Fibroblast of skin of left quadriceps (primary cell): ENCODE measurements at places on chromosomes 11 and 22.

GRCh38 chr22:39600491-39601179 is 30.1 kb downstream of the CACNA1I start:
- DNase-seq: no peak

DNA sequence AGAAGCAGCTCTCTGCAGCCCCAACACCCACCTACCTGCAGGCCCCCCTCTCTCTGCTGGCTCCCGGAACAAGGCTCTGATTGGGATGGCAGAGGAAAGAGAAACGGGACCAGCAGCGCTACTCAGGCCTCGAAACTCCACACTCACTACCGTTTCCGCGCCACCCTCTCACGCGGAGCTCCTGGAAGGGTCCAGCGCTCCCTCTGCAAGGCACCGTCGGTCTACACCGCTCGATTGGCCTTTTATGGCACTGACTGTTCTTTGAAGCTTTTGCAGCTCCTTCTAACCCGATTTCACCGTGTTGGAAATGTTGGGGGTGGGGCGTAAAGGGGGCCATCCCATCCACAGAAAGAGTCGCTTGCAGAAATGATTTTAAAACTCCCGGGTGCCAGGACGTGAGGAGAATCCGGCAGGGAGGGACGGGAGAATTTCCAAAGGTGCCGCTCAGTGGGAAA is 323 bp upstream of the PANX1 start:
- no peak for DNase-seq

DNA sequence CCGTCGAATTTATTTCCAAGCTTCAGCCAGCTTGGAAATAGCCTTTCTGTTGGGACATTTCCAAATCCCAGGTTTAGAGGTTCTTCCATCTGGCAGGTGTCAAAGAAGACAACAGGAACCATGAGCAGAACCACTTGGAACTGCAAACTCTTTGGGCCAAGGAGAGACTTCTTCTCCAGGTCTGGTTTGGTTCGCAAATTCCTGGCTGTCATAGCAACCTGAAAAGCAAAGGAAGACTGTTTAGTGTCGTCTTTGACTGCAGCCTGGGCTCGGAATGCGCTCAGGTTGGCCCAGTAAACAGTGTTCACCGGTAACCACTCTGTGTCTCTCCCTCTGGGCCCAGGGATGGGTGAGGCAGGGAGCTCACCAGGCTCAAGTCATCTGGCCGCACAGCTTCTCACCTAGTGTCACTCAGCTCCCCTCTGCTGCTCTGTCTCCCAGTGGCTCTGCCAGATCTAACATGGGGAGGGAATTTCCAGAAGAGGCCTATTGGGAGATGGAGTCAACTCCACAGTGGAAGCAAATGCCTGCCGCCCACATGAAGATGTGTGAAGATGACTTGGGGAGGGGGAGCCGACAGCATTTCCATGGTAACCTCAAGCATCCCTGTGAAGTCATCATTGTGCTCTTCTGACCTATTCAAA is 11.9 kb upstream of the CLMP start:
- DNase-seq: no peak

- DNase-seq: peak; percentile 43
Observed at GRCh38 chr11:57432714-57433163, 5.8 kb upstream of the SLC43A3 start.

- no peak for DNase-seq
Observed at GRCh38 chr22:28795932-28796856, 4.2 kb downstream of the XBP1 start.

DNA sequence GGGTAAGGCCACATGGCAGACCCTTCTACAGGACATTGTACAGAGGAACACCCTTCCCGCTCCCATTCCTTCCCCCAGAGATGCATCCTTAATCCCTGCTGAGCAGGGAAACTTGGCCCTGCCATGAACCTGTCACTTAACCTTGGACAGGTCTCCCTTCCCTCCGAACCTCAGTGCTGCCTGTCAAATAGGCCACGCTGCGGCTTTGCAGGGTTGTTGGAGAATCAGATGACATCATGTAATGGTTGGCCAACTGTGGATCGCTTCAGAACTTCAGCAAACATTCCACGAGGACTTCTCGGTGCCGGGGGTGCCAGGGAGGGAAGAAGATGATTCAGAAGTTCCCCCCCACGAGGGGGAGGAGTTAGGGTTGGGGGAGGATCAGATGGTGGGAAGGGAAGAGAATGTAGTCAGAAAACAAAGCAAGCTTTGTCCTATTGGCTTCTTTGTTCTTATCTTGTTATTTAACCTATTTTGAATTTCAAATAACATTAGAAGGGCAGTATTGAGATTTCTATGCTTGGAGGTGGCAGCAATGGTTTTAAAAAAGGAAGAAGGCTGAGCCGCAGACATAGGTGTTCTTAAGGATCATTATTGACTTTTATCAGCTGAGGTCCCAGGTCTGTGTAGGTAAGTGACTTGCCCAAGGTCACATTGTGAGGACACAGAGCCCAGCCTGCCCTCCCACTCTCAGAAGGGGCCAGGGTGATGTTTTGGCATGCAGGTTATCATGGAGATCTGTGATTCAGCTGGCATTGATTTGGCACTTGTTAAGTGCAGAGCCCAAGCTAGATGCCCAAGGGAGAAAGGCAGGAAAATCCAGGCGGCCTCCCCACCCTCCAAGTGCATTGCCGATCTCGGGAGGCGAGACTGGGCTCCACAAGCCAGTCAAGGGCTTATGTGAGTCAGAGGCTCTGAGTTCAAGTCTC is 3.1 kb downstream of the CDC42EP1 start:
- peak; percentile 71 for DNase-seq

DNA sequence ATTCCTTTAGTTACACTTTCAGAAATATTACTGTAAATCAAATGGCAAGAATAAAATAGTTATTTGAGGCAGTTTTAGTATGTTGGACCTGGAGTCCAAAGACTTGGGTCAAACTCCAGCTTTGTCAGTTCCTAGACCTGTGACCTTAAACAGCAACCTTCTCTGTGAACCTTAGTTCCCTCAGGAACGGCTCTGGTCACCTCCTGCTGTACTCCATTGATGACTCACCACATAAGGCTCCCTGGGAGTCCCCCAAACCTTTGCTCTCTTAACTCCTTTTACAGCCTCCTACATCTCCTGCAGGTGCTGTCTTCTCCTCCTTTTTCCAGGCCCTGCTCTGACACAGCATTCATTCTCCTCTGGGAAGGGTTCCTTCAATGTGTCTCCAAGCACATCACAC is 29.1 kb downstream of the LIMK2 start:
- DNase-seq: no peak

DNA sequence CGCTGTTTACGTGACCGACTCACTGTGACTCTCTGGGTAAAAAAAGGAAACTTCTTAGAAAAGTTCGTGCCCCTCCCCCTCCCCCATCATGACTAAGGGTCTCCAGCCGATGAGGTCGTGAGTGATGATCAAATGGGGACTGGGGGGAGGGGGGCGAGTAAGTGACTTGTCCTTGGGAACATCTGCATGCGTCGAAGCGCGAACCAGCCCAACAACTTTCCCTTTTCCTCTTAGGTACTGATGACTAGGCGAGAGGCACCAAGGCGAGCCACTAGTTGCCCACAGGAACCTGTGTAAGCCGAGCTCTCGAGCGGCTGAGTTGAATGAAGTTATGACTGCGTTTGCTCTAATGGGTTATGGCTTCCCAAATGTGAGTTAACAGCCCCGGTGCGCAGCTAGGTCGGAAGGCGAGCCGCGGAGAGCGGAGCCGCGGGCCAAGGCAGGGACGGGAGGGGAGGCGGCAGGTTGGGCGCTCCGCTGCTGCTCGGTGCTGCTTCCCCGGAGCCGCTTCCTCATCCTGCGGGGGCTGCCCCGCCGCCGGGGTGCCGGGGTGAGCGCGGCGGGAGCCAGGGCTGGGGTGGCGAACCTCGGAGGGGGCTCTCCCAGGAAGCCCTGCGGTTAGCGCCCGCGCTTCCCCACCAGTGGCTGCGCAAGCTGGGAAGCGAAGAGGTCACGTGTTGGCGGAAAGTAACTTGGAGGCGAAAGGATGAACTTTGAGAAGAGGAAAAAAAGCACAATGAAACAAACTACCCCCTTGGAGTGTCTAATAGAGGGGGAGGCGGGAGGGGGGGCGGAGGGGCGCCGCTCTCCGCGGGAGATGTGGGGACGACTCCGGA is 22.1 kb upstream of the BDNF start:
- DNase-seq: peak; percentile 38

DNA sequence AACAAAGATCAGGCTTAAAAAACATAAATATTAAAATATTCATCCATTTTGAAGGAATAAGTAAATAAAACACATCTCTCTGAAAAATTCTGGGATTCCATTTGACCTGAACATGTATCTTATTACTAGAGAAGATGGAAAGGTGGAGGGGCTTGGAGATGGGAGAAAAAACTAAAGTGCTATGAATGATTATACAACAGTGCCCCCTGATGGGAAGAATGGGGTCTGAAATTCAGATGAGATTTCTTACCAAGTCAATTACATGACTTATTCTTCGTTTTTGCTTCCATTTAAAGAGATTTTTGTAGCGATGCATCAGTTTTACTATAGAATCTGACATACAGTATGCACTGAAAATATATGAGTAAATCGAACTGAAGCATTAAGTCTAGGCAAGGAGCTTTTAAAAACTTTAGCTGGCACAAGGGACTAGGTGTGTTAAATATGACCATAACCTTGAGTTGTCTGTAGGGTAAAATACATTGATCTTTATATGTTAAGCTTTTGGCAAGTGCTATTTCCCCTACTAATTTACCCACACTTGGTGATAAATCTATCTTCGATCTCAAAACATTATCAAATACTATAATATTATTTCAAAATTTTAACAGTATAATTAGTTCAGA is 718.8 kb downstream of the CNTN5 start:
- peak; percentile 7 for DNase-seq

DNA sequence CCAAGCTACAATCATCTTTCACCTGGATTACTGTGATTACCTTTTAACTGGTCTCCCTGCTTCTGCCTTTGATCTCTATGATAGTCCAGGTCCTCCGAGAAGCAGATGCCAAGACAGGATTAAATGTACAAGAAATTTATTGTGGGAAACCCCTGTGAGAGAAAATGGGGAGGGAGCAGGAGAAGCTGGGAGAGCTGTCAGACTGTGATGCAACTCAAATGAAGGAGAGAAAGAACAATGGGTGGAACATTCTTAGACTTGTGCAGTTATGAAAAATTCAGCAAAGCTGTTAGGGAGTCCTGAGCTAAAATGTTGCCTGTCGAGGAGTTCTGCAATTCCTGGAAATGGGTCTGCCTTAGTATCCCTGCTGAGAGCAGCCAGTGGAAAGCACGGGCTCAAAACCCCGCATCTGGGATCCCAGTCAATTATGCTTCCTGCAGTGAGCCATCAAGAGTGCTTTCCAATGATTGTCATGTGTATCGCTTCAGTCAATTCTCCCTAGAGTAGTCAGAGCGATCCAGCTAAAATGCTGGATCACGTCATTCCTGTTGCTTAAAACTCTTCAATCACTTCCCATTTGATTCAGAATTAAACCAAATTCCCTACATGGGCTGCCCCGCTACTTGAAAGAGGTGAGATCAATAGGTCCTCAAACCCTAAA is 16.5 kb upstream of the CSTF3 start:
- DNase-seq: no peak

GRCh38 chr11:19873730-19874129 is 161.1 kb downstream of the NAV2 start:
- no peak for DNase-seq

DNA sequence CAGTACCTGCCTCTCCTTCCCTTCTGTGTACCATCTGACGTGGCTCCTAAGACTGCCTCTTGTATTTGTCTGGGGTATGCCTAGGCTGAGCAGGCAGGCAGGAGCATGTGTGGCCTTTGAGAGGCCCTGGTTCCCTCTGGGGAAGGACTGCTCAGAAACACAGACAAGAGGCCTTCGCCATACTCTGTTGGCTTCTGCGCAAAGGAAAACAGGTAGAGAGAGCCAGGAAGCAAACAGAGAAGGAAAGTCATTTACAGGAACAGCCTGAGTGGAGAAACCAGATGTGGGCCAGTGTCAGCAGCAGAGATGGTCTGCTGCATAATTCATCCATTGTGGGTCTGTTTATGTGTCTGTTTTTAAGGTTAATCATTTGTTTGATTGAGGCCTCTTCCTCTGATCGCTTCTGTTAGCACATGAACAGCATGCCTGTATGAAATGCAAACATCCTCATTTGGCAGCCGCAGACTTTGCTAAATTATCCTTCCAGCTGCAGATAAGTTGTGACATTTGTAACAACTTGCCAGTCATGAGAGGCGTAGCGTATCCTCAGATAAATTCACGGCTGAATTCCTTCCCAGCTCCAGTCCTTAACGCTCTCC is 119.4 kb downstream of the GALNT18 start:
- no peak for DNase-seq

GRCh38 chr11:74418509-74418895 is 20.3 kb upstream of the PGM2L1 start:
- peak; percentile 44 for DNase-seq

- no peak for DNase-seq
Observed at GRCh38 chr11:103228807-103229206, 119.6 kb downstream of the DYNC2H1 start.

DNA sequence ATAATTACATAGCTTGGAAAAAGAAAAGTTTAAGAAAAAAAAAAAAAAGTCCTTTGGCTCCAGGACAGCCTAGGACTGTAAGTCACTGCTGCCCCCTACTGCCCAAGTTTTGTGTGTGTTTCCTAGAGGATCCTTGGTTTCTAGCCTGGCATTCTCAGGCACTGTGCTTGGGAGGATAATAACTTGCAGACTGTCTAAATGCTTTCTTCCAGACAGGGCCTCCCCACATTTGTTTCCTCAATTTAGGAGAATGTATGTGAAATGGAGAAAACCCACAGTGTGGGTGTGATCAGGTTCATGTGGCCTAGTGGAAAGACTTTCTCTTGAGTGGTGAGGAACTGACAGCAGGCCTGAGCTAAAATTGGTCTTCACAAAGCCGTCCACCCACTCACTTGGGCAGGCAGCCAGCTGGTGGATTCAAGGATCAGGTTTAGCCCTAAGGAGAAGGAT is 191.0 kb downstream of the NAV2 start:
- DNase-seq: peak; percentile 62

GRCh38 chr22:30357236-30357570 is 396 bp downstream of the CCDC157 start:
- DNase-seq: no peak

- no peak for DNase-seq
Observed at GRCh38 chr11:125944350-125945010, 1.4 kb upstream of the VSIG10L2 start.

DNA sequence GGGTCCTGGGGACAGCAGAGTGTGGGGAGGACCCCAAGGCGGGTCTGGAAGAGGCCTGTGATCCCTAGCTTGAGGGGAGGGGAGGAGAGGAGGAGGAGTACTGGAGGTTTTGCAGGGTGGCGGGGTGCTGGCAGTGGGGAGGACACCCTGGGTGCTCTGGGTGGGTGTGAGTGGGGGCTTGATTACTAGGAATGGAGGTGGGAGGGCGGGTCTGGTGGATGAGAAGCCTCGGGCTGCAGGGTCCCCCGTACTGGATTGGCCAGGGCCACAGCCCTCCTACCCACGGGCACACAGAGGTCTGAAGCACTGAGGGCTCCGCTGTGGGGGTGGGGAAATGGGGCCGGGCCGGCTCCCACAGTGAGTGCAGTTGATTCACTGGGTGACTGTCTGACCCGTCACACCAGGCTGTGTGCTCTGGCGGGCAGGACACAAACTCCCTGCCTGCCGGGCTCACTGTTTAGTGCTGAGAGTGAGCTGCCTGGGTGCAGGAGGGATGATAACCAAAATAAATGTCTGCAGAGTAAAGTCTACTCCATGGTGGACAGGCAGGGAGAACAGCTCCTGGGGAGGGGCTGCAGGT is 114.2 kb downstream of the CACNA1I start:
- DNase-seq: no peak
